Activated CD8-positive, alpha-beta T cell treated with anti-CD3 and anti-CD28 coated beads, Interleukin-2, amount 10 ng/mL, durations not matched to agents 7 days and 5 days (primary cell): ENCODE measurements at places on chromosomes 4 and X. TPM values are rescaled to one million over a fixed set of nuclear protein-coding genes. Genes with fewer than 3 reads are reported as not detected.

The DTHD1 gene
- total RNA-seq: 0.26 TPM

The RAI2 gene
- total RNA-seq: not detected

The DSPP gene
- total RNA-seq: not detected

The NLRP2B gene
- total RNA-seq: not detected

The RBM47 gene
- 0.66 TPM for total RNA-seq

The SSX2 gene
- total RNA-seq: not detected

The PSAPL1 gene
- total RNA-seq: not detected

The CMC4 gene
- 5.6 TPM for total RNA-seq

The SORBS2 gene
- not detected for total RNA-seq

The OPHN1 gene
- total RNA-seq: 0.05 TPM

The PROM1 gene
- total RNA-seq: not detected

The ARHGEF38 gene
- not detected for total RNA-seq

The CNGA2 gene
- total RNA-seq: not detected

The EVC2 gene
- total RNA-seq: 1.1 TPM

The XKRX gene
- not detected for total RNA-seq

The RNF212 gene
- total RNA-seq: 2.7 TPM

The FAM200B gene
- 15.8 TPM for total RNA-seq

The MAGEB1 gene
- not detected for total RNA-seq

The SRP72 gene
- total RNA-seq: 132 TPM

The STARD8 gene
- total RNA-seq: 0.34 TPM

The TLR1 gene
- total RNA-seq: 9.6 TPM

The SLC49A3 gene
- 0.89 TPM for total RNA-seq

The ITM2A gene
- total RNA-seq: 75.9 TPM

The AREG gene
- total RNA-seq: not detected

The KCTD8 gene
- total RNA-seq: not detected

The RNF150 gene
- not detected for total RNA-seq

The HPSE gene
- total RNA-seq: 17.8 TPM

The USP17L29 gene
- not detected for total RNA-seq

The FRG2 gene
- total RNA-seq: not detected

The XG gene
- not detected for total RNA-seq

The P2RY8 gene
- total RNA-seq: 65.5 TPM

The MAML3 gene
- 4.0 TPM for total RNA-seq

The ODAPH gene
- total RNA-seq: not detected

The PNPLA4 gene
- 7.7 TPM for total RNA-seq

The SLC6A14 gene
- total RNA-seq: not detected

The CXorf49 gene
- total RNA-seq: not detected

The CCDC120 gene
- 5.4 TPM for total RNA-seq

The STEEP1 gene
- total RNA-seq: 20.5 TPM

The ACOX3 gene
- total RNA-seq: 13.2 TPM

The C1QTNF7 gene
- total RNA-seq: not detected

The WDR1 gene
- 516 TPM for total RNA-seq

The ADAMTS3 gene
- not detected for total RNA-seq

The ZNF185 gene
- total RNA-seq: 0.84 TPM

The MND1 gene
- total RNA-seq: 37.4 TPM

The ARSJ gene
- not detected for total RNA-seq

The GAGE12F gene
- total RNA-seq: not detected

The MAGIX gene
- total RNA-seq: 0.97 TPM

The USP51 gene
- total RNA-seq: 1.2 TPM

The GPR50 gene
- not detected for total RNA-seq

The NHSL2 gene
- total RNA-seq: 0.50 TPM
